BE2C (cell line): ENCODE measurements at places on chromosomes 5 and 9.
A peak's percentile ranks its signal among the peaks of the same experiment; 100 is the strongest.

GRCh38 chr5:160020964-160021363, 12.0 kb downstream of the TTC1 start:
- DNase-seq = no peak

- DNase-seq = no peak
Measured at GRCh38 chr5:175104677-175105076, 339.3 kb downstream of the DRD1 start.

DNA sequence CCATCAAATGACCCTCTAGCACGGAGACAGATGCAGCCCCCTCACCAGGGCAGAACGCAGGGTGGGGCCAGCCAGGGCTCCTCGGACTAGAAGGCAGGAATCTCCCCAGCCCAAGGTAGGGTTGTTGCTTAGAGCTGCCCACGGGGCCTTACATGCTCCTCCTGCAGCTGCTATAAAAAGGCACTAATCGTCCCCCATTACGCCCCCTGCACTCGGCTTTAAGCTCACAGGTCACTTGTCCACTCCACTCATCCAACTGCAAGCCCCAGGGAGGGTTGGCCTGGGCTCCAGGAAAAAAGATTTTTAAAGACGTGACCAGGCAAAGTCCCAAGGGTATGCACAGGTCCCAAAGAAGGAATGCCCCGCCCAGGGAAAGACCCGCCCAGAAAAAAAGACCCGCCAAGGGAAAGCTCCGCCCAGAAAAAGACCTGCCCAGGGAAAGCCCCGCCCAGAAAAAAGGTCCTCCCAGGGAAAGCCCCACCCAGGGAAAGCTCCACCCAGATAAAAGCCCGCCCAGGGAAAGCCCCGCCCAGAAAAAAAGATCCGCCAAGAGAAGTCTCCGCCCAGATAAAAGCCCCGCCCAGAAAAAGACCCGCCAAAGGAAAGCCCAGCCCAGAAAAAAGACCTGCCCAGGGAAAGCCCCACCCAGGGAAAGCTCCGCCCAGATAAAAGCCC, 11.1 kb downstream of the GRIN1 start:
- DNase-seq = peak; percentile 98

DNA sequence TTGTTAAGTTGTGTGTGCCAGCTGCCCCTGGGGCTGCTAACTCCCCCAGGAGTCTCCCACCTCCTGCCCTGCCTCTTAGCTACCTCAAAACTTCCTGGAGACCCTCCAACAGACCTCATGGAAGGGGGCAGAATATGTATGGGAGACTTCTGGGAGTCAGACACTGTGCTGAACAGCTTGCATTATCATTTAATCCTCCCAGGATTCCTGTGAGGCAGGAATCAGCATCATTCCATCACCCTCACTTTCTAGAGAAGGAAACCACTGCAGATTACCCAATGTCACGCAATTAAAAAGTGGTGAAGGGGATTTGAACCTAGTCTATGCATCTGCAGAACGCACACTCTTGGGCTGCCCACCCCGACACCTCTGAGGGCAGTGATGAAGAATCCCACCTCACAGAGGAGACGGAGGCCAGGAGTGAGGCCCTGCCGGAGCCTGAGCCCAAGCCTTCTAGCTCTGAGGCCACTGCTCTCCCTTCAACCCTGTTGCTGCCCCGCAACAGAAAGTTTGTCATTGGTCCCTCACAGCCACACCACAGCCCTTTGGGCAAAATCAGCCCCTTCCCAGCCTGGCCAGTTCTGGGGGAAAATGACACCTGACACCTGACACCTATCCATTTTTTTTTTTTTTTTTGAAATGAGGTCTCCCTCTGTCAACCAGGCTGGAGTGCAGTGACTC, 30.3 kb upstream of the IL17B start:
- no peak for DNase-seq

GRCh38 chr9:88645879-88646199, 110.9 kb downstream of the NXNL2 start:
- DNase-seq = no peak

DNA sequence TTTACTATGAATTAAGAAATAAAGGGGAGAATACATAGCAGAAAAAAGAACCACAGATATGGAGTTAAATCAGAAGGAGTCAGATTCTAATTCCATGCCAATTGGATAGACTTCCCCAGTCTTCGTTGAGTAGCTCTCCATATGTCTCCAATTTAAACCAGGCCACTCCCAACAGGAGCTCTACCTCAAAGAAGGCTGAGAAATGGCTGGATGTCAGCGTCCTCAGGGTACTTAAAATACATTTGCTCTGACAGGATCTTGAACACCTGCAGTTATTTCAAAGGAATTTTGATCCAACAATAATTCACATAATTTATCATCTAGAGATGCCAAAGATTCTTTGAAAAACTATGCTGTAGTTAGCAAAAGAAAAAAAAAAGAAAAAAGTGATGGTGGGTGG, 133.9 kb upstream of the FBN2 start:
- no peak for DNase-seq

DNA sequence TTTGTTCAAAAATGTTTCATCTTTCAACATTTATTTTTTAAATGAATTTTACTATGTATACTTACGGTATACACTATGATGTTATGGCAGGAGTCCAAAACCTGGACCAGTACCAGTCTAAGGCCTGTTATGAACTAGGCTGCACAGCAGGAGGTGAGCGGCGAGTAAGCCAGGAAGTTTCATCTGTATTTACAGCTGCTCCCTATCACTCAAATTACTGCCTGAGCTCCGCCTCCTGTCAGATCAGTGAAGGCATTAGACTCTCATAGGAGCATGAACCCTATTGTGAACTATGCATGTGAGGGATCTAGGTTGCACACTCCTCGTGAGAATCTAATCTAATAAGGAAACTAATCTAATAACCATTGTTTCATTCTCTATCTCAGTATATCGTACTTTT, 715.5 kb upstream of the PTPRD start:
- DNase-seq = no peak

- DNase-seq = no peak
Measured at GRCh38 chr5:87949676-87950631, 318.7 kb downstream of the TMEM161B start.

DNA sequence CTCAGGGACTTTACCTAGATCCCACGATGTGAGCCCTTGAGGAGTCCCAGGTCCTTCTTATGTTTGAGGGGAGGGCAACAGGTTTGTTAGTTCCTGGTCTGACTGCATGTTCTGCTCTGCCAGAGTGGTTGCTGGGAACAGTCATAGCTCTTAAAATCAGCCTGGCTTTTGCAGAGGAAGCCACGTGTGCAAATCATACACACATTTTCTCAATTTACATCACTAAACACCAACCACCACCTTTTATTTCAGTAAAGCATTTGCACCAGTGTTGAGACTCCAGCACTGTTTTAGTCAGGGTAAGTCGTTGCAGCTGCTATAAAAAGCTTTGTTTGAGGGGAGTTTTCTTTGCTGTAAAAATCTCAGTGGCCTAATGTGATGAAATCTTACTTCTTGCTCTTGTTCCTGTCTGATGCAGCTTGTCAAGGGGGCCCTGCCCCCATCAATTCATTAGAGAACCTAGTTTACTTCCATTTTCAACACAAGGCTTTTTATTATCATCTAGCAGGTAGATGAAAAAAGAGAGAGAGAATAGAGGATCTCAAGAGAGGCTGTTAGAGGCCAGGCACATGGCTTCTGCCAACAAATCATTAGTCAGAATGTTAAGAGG, 70.3 kb upstream of the VCAN start:
- DNase-seq = no peak

- no peak for DNase-seq
Measured at GRCh38 chr5:125485771-125486170, 739.3 kb upstream of the ZNF608 start.

GRCh38 chr9:108544866-108545265, 310.9 kb downstream of the ACTL7B start:
- no peak for DNase-seq

GRCh38 chr9:89212171-89212570, 33.6 kb upstream of the SHC3 start:
- DNase-seq = no peak

GRCh38 chr5:38888041-38888440, 42.2 kb downstream of the OSMR start:
- DNase-seq = peak; percentile 37

- no peak for DNase-seq
Measured at GRCh38 chr9:69081261-69081660, 45.7 kb downstream of the FXN start.

GRCh38 chr5:146640285-146640896, 124.4 kb upstream of the GPR151 start:
- DNase-seq = no peak

GRCh38 chr5:74633695-74634094, 6.8 kb downstream of the ENC1 start:
- DNase-seq = no peak

DNA sequence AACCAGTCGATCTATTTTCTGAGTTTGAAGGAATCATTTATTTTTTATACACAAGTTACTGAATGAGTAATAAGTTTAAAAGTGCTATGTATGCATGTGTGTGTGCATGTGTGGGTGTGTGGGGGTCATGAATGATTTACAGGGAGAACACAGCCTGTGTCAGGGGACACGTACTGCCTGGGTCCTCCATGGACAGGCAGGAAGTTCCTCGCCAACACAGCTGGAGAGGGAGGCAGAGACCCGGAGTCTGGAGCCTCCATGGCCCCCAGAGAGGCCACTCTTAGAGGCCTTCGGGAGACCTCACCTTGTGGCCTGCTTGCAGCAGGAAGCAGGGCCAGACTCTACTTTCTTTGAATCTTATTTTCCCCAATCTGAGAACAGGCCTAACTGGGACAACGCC, 144.7 kb downstream of the GABBR2 start:
- no peak for DNase-seq

DNA sequence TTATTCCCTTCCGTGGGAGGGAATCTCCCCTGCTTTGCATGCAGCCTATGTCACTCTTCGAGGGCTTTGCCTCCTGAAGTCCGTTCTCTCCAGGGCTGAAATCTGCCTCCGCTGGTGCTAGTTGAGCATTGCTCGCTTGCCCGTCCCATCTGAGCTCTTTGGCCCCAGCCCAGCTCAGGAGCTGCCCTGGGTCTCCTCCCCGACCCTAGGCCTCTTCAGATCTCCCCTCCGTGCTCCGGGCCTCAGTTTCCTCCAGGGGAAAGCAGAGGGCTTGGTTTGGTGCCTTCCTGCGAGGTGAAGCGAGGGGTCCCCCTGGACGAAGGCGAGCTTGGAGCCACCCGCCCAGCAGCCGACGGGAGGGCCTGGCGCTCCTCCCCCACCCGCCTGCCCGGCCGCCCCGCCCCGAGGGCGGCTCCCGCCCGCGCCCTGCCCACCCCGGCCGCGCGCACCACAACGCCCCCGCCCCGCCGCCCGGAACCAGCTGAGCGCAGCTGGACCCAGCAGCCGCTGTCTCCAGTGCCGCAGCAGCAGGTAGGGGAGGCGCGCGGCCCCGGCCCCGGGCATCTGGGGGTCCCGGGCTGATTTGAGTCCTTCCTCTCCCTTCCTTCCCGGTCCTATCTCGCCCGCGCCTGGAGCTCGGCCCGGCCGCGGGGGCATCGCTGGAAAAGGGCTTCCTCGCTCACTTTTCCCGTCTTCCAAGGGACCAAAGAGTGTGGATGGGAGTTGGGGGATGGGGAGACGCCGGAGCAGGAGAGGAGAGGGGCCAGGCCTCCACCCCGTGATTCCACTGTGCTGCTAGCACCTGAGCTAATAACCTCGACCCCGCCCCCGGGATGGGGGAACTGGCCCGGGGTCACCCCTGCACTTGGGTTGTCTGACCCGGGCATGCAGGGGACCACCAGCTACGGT, at the start of gene GSN:
GSN (plus strand) TSS at position 474 of the 909 bp plus-strand sequence. CDS start 33,810 bp downstream, outside the sequence.
- DNase-seq = peak; percentile 78

DNA sequence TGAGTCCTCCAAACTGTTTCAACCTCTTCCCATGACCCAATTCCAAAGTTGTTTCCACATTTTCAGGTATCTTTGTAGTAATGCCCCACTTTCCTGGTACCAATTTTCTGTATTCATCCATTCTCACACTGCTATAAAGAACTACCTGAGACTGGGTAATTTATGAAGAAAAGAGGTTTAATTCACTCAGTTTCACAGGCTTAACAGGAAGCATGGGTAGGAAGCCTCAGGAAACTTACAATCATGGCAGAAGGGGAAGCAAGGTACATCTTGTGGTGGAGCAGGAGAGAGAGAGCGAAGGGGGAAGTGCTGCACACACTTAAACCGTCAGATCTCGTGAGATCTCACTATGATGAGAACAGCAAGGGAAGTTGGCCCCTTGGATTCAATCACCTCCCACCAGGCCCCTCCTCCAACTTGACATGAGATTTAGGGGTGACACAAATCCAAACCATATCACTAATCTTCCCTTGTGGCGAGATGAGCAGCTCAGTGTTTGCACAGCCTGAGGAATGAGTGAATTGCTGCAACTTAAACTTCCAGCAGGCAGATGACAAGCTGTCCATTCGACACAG, 42.9 kb downstream of the TRIP13 start:
- no peak for DNase-seq

DNA sequence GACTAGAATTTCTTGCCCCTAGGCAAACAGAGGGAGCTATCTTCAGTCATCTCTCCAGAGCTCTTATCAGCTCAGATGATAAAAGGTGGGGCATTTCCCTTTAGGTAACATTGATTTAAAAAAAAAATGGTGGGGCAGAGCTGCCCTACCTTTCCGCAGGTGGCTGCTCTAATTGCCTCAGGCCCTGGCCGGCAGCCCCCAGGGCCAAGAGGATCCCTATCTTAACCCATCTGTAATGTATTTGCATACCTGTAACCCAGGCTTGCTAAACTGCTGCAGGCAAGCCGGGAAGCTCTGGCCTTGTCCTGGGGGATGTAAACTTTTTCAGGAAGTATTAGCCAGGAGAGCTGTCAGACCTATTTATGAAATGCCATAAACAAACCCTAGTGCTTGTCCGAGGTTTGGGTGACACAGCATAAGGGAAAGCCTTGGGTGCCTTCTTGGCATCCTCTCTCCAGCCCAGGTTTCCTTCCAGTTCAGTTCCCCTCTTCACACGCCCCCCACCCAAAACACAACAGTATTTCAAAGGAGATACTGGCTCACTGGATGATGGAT, 20.9 kb upstream of the ZSWIM6 start:
- no peak for DNase-seq

- DNase-seq = no peak
Measured at GRCh38 chr5:113162208-113162607, 185.6 kb downstream of the DCP2 start.

DNA sequence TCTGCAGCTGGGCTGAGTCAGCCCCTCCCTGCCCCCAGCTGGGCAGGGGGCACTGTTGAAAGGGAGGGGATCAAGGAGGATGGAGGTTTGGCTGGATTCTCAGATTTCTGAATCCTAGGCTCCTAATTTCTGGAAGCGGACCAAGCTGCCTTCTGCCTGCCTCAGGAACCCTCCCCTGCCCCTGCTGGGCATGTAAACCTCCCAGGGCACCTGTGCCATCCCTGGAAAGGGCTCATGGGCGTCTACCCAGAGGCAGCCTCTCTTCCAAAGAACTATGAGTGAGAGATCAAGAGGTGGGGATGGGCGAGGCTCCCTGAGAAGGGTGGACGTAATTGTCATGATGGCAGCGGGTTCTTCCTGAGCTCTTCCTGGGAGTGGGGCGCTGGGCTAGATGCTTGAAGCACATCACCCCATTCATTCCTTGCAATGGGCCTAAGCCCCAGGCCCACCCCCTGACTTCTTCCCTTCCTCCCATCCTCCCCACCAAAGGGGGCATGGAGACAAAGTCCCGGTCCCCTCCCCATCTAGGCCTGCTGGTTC, 21.6 kb downstream of the CSF1R start:
- no peak for DNase-seq
